ENCODE measurements at places on chromosomes 7 and 10.

GRCh38 chr7:121038717-121039509 lies 50.4 kb downstream of the CPED1 start:
- DNase-seq = no peak

GRCh38 chr10:32077896-32078485 lies 21.8 kb upstream of the KIF5B start:
- DNase-seq = no peak

DNA sequence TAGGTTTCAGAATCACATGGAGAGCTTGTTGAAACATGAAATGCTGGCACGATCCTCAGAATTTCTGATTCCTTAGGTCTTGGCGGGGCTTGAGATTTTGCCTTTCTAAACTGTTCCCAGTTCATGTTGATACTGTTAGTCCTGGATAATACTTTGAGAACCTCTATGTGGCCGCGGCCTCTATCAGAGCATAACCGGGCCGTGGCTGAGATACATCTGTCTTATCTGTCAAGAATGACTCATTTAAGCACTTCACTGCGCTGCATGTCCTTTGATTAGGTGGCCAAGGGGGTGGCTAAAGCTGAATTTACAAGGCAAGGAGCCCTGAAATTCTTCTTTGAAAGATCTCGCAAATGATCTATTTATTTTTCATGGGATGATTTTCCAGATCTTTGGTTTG lies 66.9 kb downstream of the GALNT17 start:
- DNase-seq = no peak

- no peak for DNase-seq
These were observed at the start of gene PSD for GRCh38 chr10:102418622-102419268. PSD (minus strand) TSS chr10:102418785; CDS start chr10:102417038, 1,747 bp downstream.

DNA sequence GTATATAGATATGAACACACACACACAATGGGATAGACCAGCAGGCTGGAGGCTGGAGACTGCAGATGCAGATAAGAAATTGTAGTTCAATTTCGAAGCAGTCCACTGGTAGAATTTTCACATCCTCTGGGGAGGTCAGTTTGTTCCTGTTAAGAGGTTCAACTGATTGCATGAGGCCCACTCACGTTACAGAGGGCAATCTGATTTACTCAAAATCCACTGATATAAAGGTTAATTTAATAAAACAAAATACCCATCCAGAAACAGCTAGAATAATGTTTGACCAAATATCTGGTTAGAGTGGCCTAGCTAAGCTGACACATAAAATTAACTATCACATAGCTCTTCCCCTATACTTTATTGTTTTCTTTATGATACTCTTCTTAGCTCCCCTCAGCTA lies 162.9 kb upstream of the SMIM30 start:
- DNase-seq = no peak
